Dermis microvascular lymphatic vessel endothelial cell (primary cell): ENCODE measurements at places on chromosomes 11 and 22.

DNA sequence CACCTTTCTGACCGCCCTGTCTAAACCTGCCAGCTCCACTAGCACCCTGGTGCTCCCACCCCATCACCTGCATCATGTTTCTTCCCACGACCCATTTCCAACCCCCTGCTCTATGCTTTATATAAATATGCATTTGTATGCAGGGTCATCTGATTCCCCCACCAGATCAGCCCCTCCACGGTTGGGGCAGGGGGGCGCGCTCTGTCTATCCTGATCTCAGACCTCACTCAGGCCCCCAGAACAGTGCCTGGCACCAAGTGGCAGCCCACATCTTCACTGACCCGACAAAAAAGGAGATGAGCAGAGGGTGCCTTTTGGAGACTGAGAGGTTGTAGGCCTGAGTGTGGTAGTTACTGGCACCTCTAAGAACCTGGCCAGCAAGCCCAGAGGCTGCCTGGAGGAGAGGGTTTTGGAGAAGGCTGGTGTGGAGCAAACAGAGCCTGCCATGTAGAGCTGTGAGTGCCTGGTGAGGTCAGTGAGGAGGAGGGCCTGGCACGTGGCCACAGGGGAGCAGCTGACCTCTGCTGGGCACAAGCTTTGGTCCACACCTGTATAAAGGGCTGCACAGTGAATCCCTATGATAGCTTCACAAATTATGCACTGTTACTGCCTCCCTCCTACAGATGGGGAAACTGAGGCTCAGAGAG lies 86.3 kb upstream of the RTL6 start:
- no peak for DNase-seq

- DNase-seq = peak; percentile 32
Measured at GRCh38 chr11:125724125-125724524, 22.0 kb upstream of the PATE1 start.

GRCh38 chr22:41512421-41513194 lies 31.7 kb downstream of the POLR3H start:
- no peak for DNase-seq

DNA sequence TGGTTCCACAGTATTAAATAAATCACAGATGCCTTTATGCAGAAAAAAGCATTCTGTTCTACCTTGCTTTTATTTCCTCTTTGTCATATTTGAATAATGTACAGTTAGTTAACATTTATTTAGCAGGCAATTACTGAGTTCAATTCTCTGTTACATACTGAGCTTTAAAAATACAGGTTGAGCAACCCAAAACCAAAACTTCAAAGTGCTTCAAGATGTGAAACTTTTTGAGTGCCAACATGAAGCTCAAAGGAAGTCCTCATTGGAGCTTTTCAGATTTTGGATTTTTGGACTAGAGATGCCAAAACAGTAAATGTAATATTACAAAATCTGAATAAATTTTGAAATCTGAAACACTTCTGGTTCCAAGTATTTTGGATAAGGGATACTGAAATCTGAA lies 54.1 kb downstream of the PDHX start:
- DNase-seq = no peak

DNA sequence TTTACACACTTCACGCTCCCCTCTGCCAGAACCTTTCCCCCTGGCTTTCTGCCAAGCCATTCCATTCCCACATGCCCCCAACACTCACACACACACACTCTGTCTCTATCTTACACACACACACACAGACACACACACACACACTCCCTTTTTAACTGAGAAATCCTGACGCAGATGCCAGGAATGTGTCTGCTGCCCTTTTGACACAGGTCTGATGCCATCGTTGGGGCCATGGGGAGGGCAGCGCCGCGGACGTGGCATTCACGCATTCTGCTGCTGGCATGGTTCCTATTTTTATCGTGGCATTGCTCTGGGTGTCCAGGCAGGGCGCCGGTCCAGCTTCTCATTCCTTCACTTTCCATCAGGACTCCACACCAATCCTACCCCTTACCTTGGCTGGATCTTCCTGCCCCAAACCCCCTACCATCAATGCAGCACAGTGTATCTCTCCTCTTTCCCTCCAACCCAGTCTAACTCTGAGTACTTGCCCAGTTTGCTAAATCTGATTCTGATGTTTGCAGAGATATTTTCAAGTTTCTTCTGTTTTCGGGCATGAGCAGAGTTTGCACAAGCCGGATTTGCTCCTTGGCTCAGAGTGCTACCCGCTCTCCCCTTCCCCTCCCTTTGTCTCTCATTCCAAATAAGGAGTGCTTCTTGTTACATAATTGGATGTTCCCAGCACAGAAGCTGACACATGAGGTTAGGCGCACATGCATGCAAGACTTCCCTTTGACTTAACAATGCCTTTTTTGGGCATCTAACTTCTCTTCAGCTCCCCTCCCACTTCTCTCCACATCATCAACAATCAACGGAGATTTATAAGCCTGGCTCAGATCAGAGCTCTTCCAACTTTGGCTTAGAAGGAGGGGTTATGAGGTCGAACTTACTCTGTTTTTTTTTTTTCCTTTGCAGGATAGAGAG lies 18.8 kb downstream of the SNX19 start:
- no peak for DNase-seq

DNA sequence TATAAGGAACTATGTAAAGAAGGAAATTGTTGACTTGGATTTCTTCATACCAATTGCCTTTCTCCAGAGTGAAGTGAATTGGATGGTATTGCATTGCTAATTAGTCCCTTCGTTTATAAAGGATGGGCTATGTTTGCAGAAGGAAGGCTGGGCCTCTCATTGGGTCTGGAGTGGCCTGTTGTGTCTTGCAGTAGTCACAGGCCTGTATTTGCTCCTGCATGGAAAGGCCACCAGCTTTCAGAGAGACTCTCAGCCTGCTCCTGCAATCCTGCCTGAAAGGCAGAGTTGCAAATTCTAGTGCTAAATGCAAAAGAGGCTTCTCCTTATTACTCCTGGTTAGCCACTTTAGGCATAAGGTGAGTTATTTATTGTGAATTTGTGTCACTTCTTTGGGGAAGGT lies 103.8 kb downstream of the EXT2 start:
- no peak for DNase-seq

GRCh38 chr22:42111798-42112197 lies 18.8 kb downstream of the CYP2D6 start:
- DNase-seq = no peak

- no peak for DNase-seq
Measured at GRCh38 chr11:40241524-40242051, 1217.9 kb downstream of the LRRC4C start.

- no peak for DNase-seq
Measured at GRCh38 chr11:3635641-3636375, 6.0 kb downstream of the ART5 start.

GRCh38 chr22:49091917-49092545 lies 735.6 kb downstream of the BRD1 start:
- DNase-seq = no peak

DNA sequence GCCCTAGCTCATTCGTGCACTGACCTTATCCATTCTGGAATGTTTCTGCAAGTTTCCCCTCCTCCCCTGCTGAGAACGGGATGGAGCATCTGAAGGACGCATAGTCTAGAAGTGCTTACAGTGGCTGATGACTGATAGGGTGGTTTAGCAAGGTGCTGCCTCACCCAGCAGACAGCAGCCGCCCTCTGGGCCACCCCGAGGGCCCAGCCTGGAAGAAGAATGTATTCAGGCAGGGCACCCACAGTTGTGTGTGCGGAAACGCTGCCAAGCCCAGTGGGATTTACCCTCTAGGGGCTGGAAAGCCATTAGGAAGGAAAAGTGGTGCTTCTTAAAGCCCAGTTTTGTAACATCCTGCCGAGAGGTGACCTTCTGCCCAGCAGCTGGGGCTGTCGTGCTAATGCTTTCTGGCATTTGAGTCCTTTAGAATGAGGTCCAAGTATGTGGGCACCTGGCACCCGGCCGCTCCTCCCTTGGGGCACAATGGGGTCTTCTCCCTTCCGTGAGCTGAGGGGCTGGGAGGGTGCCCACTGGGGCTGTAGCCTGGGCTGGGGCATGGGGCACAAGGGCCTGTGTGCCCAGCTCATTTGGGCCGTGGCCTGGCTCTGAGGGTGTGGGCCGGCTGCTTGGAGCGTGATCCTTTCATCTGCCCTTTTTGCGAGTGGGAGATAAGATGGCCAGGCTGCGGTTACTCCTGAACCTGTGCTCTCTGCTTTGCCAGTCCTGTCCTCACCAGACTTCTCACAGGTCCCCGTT lies 14.4 kb downstream of the FBLN1 start:
- DNase-seq = no peak

GRCh38 chr11:9758637-9759518 lies 95.0 kb downstream of the SWAP70 start:
- DNase-seq = peak; percentile 93

GRCh38 chr11:1943576-1943975 lies 3.6 kb upstream of the MRPL23 start:
- DNase-seq = no peak

GRCh38 chr11:8763070-8763685 lies 80.6 kb downstream of the RPL27A start:
- no peak for DNase-seq

DNA sequence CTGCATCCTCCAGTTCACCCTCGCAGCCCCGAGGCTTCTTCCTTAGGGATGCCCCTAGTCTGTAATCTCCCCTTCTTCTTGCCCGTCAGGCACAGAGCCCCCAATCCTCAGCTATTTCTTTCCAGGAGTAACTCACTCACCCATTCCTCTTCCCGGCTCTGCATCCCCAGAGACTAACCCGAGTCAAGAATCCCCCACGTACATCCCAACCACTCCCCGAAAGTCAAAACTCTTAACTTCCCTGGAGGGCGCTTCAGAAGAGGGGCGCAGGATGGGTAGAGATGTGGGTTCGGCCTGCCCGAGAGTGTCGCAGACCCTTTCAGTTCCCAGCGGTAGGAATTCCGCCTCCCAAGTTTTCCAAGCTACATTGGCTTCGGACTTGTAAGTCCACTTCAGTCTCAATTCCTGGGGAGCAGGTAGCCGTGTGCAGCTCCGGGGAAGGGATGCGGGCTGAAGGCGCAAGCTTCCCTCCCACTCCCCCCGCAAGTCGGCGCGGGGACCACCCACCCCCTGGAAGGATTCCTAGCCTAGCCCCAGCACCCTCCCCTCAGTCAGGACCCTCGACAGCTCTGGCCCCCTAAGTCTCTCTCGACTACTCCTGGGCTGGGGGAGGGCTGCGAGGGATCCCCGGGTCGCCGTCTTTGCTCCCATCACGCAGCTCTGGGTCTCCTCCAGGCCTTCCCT lies 871 bp downstream of the BDNF start:
- DNase-seq = peak; percentile 42
